Foreskin keratinocyte (primary cell): ENCODE measurements at places on chromosomes 7 and 10. TPM values are rescaled to one million over a fixed set of nuclear protein-coding genes. Genes with fewer than 3 reads are reported as not detected.

FEZF1 gene
- total RNA-seq: not detected in 2 replicates

CYP2C8 gene
- total RNA-seq: 0.07 TPM in 1 of 2 replicates, not detected in the other

DNA sequence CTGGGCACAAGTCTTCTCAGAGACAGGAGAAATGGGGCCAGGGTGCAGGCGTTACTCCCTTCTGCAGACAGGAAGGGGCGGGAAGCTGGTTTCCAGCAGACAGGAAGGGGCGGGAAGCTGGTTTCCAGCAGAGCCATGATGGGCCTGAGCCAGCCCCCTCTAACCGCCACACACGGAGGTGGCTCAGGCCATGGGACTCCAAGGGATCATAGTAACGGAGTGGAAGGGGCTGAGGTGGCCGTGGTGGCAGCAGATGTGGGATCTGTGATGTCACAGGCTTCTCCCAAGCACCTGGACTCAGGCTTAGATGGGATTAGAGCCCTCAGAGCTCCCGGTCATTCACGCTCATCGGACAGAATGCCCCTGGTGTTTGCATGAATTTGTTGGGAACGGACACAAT lies 177.8 kb downstream of the USP6NL start:
- no peak for DNase-seq

DNA sequence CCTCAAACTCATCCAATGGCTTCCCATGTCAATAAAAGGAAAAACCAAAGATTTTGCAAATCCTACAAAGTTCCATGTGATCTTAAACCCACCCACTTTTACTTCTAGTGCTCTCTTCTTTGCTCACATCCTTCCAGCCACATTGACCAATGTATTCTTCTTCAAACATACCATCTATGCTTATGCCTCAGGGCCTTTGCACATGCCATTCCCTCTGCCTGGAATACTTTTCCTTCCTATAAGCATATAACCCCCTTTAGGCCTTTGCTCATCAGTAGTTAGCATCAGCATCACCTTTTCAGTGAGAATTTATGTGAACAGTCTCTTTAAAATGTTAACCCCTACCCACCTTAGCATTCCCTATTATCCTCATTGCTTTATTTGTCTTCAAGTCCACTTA lies 11.0 kb upstream of the PCLO start:
- no peak for DNase-seq

DNA sequence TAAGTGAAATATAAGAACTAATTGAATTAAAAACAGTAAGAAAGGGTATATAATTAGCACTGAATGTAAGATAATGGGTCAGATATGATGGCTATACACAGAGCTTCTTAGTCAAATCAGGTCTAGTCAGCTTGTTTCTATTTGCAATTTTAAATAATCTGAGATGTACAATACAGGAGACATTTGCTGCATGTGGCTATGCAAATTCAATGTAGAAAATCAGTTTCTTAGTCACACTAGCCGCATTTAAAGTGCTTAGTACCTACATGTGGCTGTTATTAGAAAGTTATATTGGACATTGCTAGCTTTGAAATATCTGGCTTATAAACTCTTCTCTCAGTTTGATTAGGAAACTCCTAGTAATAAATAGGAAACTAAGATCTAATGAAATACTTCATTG lies 25.3 kb downstream of the CCDC7 start:
- no peak for DNase-seq

DNA sequence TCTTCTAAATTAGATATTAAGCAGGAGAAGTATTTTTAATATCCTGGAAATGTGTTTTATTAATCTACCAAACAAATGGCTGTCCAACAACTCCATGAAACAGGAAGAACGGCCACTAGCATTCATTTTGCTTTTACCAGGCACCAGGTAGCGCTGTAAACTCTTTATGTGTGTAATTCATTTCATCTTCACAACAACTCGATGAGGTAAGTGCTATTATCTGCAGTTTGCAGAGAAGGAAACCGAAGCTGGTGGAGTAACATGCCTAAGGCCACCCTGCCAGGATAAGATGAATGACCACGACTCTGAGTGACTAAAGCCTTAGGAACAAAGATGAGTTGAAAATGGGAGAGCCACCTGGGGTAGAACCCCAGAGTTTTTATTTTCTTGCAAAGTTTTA lies 101.2 kb downstream of the KIAA1217 start:
- no peak for DNase-seq

DNA sequence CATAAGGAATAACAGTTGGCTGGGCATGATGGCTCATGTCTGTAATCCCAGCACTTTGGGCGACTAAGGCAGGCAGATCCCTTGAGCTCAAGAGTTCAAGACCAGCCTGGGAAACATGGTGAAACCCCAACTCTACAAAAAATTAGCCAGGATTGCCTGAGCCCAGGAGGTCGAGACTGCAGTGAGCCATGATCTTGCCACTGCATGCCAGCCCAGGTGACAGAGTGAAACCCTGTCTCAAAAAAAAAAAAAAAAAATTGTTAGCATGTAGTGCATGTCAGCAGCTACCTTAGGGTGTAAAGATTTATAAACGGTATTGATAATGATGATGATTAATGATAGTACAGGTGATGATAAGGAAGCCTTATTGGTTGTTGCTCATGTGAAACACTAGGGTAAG lies 331.2 kb upstream of the FZD1 start:
- no peak for DNase-seq

GRCh38 chr10:96709525-96709924 lies 10.8 kb downstream of the PIK3AP1 start:
- DNase-seq: no peak

- no peak for DNase-seq
Measured at GRCh38 chr10:29642990-29643389, 8.2 kb upstream of the SVIL start.
